ENCODE measurements at places on chromosomes 2 and 18.

DNA sequence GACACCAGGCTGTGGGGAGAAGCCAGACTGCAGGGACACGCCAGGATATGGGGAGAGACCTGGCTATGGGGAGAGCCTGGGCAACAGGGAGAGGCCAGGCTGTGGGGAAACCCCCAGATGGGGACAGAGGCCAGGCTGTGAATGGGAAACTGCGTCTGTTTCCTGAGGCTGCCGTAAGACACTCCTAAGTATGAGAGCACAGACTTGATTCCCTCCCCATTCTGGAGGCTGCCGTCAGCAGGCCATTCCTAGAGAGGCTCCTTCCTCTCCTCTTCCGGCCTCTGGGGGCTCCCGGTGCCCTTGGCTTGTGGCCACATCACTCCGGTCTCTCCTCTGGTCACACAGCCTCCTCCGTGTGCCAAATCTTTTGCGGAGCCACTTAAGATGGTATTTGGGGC, 32.3 kb downstream of the ADI1 start:
- DNase-seq = no peak

GRCh38 chr2:30964334-30965005, 157.2 kb upstream of the CAPN13 start:
- no peak for DNase-seq

DNA sequence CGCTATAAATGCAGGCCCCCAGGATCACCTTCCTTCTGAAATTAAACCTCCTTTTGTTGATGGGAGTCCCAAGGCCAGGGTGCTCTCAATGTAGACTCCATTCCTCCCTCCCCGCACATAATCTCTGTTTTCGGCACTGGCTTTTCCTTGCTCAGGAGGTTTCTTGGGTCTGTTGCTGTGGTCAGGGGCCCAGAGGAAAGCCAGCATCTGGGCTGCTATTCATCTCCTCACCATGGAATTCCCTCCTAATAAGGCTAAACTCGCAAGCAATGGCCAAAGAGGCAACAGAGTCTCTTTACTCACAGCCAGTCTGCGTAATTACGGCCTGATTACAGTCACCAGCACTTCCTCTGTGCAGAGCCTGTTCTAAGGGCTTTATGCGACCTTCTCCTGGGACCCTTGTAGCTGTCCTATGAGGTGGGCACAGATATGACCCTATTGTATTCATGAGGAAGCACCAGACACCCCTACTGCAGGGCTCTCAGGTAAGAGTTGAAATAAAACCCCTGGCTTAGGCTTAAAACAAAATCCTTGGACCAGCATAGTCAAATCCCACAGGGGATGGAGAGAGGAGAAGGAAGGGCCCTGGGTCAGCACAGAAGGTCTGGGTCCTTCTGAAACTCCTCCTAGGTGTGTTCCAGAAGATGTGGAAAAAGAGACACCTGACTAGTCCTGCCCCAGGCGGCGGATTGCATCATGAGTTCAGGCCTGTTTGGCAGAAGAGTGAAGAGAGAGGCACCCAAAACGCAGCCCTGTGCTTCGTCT, 105.0 kb upstream of the SH3BP4 start:
- DNase-seq = no peak

- DNase-seq = no peak
Observed at GRCh38 chr2:143694335-143694734, 565.1 kb downstream of the ARHGAP15 start.

- no peak for DNase-seq
Observed at GRCh38 chr2:82411071-82411470, 2048.0 kb downstream of the SUCLG1 start.

GRCh38 chr2:210540900-210541289, 15.5 kb upstream of the CPS1 start:
- DNase-seq = peak; percentile 78

DNA sequence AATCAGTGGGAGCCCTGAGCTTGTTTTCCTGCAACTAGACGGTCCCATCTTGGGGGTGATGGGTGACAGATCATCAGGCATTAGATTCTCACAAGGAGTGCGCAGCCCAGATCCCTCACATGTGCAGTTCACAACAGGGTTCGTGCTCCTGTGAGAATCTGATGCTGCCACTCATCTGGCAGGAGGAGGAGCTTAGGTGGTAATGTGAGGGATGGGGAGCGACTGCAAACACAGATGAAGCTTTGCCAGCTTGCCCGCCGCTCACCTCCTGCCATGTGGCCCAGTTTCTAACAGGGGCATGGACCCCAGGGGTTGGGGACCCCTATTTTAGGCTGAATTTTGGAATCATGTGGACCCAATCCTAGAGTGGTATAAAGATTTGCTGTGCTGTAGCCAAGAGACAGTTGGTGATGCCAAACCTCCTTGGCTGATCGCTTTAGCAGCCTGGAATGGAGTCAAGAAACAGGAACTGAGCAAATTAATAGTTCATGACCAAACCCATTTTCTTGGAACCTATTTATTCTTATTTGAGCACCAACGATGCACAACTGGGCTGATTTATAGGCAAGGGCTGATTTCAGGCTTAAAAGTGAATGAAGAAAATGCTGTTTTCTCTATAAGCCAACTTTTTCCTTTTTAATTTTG, 25.7 kb downstream of the LPIN1 start:
- DNase-seq = no peak

DNA sequence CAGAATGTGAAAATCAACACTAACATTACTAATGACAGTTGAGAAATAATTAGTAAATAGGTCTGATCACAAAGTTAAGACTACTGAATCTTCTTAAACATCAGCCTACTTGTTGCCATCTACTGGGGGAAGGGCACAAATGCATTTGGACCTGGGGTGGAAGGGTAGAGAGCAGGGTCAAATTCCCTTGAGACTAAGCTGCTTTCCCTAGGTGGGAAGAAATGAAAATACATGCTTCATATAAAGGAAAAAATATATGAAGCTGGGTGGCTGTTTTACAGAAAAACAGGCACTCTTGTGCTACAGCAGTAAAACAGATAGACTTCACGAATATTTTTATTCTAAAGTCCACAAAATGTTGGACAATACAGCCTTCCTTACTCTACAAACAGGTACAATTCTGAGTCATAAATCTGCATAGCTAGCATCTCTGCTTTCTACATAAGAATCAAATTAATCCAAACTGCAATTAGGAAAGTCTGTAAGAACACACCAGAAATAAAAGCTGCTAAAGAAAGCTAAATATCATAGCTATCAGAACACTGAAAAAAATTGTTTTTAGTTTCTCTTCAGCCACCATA, 10.9 kb downstream of the TRIP12 start:
- DNase-seq = peak; percentile 39

GRCh38 chr18:54387631-54388030, 29.9 kb downstream of the C18orf54 start:
- no peak for DNase-seq
